Fibroblast of villous mesenchyme (primary cell): ENCODE measurements at places on chromosomes 2 and 18.

- DNase-seq: peak; percentile 18
These were observed 165.3 kb downstream of the ATAD2B start for GRCh38 chr2:23761638-23762037.

- DNase-seq: no peak
These were observed 38.6 kb upstream of the ARL4C start for GRCh38 chr2:234535464-234535863.

DNA sequence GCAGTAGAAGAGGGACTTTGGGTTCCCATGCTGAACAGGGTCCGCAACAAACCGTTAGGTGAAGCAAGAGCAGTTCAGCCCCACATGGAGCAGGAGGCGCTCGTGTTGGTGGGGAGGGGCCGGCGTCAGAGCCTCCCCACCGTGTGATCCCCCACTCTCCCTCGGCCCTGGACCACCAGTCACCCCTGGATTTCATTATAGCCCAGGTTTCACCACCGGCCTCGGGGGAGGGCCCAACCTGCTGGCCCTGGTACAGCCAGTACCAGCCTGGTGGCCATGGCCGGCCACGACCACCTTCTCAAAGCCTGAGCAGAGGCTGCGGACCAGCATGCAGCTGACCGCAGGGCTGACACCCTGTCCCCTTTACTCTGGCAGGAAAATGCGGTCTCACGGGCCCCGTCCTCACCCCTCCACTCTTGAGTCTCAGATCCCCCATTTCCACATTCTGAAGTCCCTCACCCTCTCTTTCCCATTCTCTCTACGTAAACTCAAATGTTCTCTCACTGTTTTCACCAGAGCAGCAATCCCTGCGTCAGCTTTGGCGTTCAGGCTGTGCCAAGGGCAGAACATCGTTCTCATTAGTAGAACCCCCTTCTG lies 8.6 kb downstream of the MLPH start:
- no peak for DNase-seq

GRCh38 chr2:199455545-199456382 lies 2.0 kb downstream of the SATB2 start:
- DNase-seq: no peak

GRCh38 chr2:59585655-59586054 lies 967.8 kb downstream of the BCL11A start:
- DNase-seq: no peak

- DNase-seq: no peak
These were observed 90.3 kb downstream of the TACR1 start for GRCh38 chr2:75108937-75109482.

DNA sequence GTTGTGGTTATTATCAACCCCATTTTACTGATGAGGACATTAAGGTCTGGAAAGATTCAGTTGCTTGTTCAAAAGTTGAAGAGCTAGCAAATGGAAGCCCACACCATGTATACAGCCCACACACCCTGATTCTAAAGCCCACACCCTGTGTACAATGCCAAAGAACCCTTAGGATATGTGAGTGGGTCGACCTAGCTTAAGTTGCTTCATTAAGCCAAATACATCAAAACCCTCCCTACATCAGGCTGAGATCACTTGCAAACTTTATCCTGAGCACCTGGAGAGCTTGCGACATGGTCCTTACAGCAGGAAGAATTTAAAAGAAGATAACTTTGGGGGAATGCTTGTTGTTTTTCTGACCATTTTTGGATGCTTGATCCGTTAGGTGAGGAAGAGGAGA lies 435 bp upstream of the ARHGAP25 start:
- DNase-seq: no peak

DNA sequence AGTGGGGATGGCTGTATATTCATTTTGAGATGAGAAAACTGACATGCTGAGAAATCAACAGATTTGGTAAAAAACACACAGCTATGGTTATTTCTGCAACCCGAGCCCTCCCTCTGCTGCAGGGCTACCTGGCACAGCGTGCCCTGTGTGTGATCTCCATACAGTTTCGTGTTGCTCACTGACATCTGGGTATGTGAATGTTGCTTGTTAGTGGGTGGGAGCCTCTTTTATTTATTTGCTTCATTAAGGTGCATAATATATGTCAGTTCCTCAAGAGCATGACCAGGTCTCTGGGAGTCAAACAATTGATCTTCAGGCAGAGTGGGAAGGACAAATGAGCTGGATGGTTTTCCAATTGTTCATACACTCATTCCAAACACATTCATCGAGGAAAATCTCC lies 139.1 kb upstream of the FHL2 start:
- no peak for DNase-seq

DNA sequence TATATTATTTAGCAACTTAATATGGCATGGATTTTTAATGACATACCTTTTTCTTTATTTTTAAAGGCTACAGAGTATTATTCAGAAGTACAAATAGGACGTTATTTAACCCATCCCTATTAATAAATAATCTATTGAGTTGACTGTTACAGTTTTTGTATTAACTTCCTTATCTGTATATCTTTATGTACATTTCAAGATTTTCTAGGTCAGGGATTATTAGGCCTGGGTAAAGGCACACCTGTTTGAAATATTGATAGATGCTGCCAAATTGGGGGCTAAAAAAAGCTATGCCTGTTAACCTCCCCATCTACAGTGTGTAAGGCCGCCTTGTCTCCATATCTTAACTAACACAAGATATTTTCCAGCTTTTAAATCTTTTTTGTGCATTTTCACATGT lies 6.6 kb downstream of the NPAS2 start:
- no peak for DNase-seq

- no peak for DNase-seq
These were observed 654.3 kb upstream of the RAB6C start for GRCh38 chr2:129325151-129325550.

- DNase-seq: no peak
These were observed 79.1 kb downstream of the AP1S3 start for GRCh38 chr2:223758131-223758840.

DNA sequence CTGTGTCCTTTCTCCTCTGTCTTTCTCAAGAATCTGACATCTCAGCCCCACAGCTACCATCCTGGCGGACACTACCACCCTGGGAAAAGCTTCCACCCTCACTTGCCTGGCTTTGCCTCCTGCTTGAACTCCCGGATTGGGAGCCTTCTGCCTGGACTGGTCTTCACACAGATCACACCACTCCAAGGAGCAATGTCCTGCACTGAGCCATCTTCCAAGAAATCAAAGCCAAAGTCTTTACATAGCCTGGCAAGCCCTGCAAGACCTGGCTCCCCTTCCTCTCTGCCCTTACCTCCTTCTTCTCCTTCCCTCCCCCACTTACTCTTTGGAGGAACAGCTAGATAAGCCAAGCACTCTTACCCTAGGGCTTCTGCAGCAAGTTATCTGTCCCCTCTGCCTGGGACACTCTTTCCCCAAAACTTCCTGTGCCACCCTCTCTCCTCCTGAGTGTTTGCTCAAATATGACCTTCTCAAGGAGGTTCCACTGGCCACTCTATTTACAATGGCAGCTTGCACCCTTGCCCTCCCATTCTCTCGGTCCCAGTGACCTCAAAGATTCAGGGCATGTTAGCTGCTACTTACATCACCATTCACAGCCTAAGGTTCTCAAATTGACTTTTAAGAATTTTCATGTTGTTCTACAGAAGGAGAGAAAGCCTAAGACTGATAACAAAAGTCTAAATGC lies 9.7 kb downstream of the ATP8B1 start:
- no peak for DNase-seq

- no peak for DNase-seq
These were observed 113.1 kb downstream of the PDCL3 start for GRCh38 chr2:100675855-100676254.

- DNase-seq: no peak
These were observed 17.4 kb downstream of the HAT1 start for GRCh38 chr2:171939743-171940071.

- no peak for DNase-seq
These were observed 11.2 kb upstream of the FN1 start for GRCh38 chr2:215447056-215447455.

DNA sequence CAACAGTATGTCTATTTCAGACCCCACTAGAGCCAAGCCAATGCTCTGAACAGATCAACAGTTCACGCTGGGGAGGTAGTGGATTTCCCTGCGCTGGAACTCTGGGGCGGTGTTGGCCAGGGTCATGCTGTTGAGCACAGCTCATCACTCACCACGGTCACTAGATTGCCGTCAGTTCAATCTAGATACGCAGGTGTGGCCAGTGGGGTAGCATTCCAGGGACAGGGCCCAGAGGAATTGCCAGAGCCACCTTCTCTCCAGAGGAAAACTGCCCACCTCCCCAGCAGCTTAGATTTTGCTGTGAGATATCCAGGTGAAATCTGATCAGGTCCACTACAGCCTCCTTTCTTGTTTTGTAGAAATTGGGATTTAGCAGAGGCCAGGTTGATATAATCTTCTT lies 101.8 kb downstream of the SOX11 start:
- no peak for DNase-seq

DNA sequence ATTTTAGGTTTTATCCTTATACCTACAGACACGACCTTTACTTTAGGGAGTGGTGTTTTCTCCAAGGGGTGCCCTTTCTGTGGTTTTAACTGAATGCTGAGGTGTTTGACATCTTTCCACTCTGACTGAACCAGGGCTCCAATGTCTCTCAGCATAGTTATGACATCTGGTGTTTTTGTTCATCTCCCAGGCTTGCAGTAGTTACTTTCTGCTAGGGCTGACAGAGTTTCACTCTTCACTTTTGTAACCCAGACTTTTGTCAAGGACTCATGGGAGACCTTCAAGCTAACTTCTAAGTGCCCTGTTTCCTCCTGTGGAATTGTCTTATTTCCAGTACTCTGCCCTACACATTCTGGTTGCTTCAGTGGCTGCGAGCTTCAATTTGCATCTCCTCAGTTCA lies 103.1 kb downstream of the CCDC85A start:
- no peak for DNase-seq

- DNase-seq: no peak
These were observed 59.5 kb upstream of the THUMPD2 start for GRCh38 chr2:39838589-39838988.

DNA sequence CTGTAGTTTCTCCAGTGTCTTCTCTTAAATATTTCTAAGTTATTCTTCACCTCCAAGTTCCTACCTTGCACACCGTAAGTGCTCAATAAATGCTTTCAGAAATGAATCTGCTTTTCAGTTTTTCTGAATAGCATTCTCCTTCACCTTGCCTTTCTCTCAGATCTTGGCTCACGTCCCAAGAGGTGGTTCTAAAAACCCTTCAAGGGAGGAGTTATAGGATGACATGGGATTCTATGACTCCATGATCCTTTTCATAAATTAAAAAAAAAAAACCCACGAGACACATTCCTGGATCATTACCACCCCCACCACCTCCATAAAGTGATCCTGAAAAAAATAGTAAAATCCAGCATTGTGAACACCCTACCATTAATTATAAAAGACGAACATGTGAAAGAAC lies 11.7 kb downstream of the KCTD1 start:
- DNase-seq: no peak

GRCh38 chr2:200617156-200618053 lies 31.6 kb downstream of the AOX1 start:
- DNase-seq: peak; percentile 71

DNA sequence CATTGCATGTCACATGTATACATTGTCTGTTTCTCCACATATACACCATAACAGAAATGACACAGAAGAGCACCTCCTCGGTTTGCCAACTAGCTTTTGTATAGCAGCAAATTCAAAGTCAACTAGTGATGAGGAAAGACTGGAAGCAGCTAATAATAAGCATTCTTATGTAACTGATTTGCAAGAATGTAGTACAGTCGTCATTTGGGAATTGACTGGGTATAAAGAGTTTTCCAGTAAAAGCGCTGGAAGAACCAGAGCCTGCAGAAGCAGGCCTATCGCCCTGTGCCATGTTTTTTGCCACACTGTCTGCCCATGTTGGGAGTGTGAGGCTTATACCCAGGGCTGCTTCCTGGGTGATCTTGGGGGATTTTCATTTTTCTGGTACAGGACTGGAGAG lies 310.6 kb downstream of the GBX2 start:
- no peak for DNase-seq

GRCh38 chr2:206736935-206737334 lies 18.7 kb upstream of the DYTN start:
- DNase-seq: no peak
